AG20443 (cell line): ENCODE measurements at places on chromosomes 1 and 21.

DNA sequence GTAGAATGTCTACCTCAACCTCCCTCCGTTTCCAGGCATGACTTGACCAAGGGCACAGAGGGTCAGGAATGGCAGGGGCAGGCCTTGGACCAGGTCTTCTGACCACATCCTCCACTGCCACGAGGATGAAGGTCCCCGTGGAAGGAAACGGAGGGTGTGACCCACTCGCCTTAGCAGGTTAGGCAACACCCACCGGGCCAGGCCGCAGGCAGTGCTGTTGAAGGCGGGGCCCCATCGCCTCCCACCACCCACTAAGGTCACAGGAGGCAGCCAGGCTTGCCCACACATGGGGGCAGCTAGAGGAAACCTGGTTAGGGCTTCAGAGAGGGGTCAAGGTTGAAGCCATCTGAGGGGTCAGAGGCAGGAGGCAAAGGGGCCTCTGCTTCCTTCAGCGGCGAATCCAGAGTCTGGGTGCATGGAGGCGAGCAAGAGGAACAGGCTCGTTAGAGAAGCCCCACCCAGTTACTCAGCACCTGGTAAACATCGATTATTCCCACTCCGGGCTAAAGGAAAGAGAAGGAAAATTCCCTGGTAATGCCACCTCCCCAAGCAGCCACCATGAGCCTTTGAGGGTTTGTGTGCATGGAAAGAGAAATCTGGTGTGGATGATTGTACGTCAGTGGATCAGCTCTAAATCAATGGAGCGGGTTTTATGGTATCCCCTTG lies 37.0 kb downstream of the RIPK4 start:
- no peak for DNase-seq

DNA sequence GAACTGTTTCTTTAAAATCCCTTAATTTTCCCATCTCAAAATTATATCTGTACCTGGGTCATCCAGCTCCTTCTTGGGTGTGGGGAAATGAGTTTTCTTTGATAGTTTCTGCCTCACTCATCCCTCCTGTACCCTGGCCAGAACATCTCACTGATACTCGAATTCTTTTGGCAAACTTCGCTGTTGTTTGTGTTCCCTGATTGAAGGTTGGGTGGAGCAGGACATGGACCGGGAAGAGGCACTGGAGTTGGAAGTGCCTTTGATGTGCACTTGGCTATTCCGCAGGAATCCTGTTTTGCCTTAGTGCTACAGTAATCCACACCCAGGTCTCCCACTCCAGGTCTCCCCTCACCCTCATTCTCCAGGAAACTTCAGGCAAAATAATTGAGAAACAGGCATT lies 11.2 kb downstream of the MINDY1 start:
- no peak for DNase-seq

GRCh38 chr1:234851450-234852438 lies 241.8 kb upstream of the IRF2BP2 start:
- no peak for DNase-seq

DNA sequence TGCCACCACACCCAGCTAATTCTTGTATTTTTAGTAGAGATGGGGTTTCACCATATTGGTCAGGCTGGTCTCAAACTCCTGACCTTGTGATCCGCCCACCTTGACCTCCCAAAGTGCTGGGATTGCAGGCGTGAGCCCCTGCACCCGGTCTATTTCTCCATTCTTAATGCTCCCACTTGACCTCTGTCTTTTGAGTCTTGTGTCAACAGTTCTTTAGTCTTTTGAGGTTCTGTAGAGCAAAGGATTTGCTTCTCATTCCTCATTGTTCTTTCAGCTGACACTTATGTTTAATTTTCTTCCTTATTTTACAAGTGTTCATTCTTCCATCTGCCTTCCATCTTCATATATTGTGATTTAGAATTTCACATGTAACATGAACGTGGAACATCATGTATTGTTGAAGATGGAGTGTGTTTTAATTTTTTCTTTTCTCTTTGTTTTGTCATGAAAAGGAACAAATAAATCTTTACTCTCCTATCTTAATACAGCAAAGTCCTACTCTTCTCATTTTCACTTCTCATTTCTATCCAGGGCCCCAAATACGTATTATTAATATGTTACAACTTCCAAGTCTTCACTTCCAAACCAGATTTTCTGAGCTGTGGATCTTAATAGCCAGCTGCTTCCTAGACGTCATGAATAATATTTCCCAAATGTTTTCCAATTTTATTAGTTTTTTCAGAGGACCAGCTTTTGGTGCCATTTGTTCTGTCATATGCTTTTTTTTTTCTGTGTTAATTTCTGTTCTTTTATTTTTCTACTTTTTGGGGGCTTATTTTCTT lies 16.9 kb downstream of the MTF2 start:
- DNase-seq: no peak

GRCh38 chr21:42755766-42756579 lies 102.6 kb downstream of the PDE9A start:
- DNase-seq: no peak

DNA sequence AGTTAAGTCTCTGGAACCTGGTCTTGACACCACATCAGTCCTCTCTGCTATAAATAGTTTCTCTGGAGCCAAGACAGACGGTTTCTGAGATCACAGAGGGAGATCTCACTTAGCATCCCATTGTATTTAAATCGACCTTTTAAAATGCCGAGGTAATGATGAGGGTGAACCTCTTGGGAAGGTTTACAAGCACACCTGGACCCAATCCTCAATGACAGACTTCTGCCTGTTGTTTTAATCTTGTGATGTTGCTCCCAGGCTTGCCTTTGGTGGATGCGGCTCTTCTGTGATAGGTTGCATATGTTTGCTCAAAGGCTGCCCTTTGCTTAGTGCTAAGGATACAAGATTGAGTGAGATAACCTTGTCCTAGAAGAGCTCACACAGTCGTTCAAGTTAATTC lies 104.6 kb upstream of the L1TD1 start:
- no peak for DNase-seq

- DNase-seq: peak; percentile 69
Observed at GRCh38 chr1:9315411-9316079, 22.9 kb downstream of the SPSB1 start.

DNA sequence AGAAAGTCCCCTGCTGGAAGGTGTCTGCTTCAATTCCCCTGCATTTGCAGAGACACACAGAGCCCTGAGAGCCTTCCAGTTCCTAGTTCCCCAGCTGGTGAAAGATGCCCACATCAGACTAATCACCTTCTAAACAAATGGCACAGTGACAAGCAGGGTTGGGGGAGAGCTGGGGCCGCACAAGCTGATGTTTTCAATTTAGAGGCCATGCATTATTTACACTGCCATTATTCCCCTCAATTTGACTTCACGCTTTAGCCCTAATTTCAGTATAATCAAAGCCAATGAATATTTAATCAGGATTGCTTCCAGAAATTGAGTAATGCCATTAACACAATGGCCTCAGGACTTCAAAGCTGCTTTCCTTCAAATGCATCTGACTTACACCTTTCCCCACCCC lies 81.5 kb downstream of the BEND5 start:
- no peak for DNase-seq

- peak; percentile 37 for DNase-seq
Observed at GRCh38 chr1:96513136-96513535, 208.4 kb upstream of the PTBP2 start.

GRCh38 chr1:19289244-19289643 lies 674 bp upstream of the AKR7A3 start:
- DNase-seq: no peak

GRCh38 chr1:93196591-93196990 lies 16.1 kb downstream of the CCDC18 start:
- DNase-seq: peak; percentile 6

DNA sequence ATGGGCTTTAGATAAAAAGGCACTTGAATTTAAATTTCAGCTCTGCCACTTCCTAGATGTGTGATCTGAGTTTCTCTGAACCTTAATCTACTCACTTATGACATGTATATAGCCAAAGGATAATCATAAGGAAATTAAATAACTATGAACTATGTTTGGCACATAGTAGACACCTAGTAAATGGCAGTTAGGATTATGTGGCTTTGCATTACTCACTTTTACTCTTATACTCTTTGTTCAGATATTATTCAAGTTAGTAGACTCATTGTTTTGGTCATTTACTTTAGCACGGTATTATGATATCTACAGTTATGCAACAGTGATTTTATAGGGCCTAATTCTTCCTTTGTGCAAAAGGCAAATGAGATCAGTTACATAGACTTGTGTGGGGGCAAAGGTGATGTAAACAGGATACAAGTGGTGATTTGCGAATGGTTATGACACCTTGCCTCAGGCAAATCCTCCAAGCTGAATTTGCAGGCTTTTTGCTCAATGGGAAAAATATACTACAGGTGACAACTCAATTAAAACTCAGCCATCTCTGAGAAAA lies 297.2 kb upstream of the PBX1 start:
- DNase-seq: no peak

DNA sequence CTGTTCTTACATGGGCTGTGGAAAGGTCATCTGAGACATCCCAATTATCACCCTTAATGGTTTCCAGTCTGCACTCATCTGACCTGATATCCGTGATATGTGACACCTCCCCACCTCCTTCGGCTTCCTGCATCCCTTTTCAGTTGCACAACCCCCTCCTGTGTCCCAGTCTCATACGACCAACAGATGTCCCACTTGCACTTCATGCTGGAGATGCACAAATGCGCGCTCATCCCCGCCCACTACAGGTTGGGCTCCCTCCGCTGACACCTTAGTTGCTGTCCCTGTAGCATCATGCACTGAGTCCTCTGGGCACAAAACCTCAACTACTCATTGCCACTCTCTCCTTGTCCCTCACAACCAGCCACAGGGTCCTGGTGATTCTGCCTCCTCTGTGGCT lies 94.4 kb downstream of the MIS18A start:
- no peak for DNase-seq
